ENCODE measurements at places on chromosomes 4 and X. TPM values are rescaled to one million over a fixed set of nuclear protein-coding genes. Genes with fewer than 3 reads are reported as not detected.

Gene BGN
- 70.9 TPM for total RNA-seq

Gene FAT4
- 47.4 TPM for total RNA-seq

Gene RS1
- total RNA-seq, result not detected

Gene FAM47B
- not detected for total RNA-seq
